Stimulated activated CD4-positive, alpha-beta T cell treated with anti-CD3 and anti-CD28 coated beads, Interleukin-4, amount 100 ng/mL, for 24 hours (primary cell): ENCODE measurements at places on chromosomes 3 and 15.

GRCh38 chr3:179348325-179349013 is 960 bp downstream of the MFN1 start:
- DNase-seq, result no peak

DNA sequence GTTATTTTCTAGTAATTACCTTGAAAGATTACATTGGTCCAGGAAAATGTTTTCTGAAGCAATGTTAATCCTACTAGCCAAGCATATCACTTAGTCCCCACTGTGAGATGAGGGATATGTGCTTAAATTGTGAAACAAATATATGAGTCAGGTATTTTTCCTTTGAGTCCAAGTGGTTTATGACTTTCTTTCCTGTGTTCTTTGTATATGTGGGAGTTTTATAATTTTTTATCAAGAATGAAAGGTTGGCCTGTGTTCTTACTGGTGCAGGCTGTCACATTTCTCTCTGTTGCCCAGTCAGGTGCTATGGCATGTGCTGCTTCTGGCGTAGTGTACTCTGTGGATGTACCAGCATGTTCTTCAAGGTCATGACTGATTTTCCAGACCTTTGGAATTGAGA is 147.4 kb downstream of the CMSS1 start:
- DNase-seq, result no peak

DNA sequence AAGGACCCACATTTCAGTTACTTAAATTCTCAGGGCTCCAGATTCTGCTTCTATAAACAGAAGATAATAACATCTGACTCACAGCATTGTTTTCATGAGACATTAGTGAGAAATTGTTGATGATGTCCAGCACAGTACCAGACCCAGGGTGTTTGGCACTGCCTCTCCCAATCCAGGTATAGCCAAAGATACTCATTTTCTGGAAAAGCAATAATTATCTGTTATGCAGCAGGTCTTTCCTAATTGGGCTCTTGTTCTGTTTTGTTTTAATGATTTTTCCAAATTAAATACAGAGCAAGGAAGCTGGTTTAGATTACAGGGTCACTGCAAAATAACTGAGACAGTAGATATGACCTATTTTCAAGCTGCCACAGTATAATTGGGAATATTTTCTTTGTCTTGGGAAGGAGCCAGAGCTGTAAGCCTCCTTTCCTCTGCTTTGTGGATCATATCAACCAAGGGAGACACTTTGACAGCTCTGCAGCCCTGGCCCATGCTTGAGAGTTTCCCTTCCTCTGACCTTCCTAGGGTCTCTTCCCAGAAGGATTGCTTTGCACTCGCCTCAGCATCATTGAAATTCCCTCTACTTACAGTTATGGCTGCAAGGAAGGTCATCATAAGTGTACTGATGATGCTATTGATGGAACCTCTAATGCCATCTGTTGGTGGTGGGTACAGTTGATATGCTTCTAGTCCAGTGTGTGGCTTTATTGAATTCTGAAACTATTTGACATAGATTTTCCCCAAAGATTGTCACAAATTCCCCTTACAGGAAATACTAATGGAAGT is 522.4 kb upstream of the ADAMTS9 start:
- DNase-seq, result no peak

- DNase-seq, result no peak
Measured at GRCh38 chr3:141960731-141961130, 84.3 kb downstream of the ATP1B3 start.

GRCh38 chr3:15107075-15107947 is 8.4 kb upstream of the RBSN start:
- no peak for DNase-seq

GRCh38 chr15:86595741-86596140 is 516.1 kb downstream of the AGBL1 start:
- DNase-seq, result no peak

DNA sequence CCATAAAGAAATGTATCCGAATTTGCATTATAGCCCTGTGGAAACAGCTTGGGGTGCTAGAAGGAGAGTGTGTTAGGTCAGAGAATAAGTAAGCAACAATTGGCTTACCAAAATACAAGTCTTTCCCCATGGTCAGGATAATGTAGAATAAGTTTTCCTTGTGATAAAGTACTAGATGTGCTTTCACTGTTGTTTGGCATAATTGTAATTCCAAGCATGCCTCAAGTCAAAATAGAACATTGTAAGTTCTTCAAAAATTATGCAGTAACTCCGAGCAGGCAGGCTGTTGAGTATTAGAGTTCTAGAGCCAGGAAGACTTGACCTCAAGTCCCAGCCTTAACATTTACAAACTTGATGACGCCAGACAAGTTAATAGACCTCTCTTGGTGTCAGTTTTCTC is 242.0 kb downstream of the TUSC7 start:
- no peak for DNase-seq

DNA sequence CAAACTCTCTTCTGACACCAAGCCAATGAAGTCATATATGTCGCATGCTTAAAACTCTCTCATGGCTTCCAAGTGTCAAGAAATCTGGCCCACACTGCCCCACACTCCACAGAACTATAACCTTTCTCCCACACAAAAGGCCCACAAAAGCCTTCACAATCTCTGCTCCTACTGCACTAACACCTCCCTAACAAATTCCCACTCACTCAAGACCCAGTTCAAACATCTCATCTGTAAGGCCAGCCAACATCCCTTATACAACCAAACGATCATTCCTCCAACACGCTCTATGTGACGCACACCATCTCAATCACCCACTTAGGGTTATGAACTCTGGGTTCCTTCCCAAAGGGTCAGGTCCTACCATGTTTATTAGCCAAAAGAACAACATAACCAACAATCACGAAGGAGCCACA is 13.5 kb downstream of the TBC1D2B start:
- no peak for DNase-seq

DNA sequence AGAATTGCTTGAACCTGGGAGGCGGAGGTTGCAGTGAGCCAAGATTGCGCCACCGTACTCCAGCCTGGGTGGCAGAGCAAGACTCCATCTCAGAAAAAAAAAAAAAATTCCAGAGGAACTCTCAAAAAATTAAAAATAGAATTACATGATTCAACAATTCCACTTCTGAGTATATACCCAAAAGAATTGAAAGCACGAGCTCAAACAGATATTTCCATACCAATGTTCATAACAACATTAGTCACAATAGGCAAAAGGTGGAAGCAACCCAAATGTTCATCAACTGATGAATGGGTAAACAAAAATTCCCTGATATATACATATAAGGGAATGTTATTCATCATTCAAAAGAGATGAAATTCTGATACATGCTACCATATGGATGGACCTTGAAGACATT is 16.9 kb upstream of the MORF4L1 start:
- no peak for DNase-seq

DNA sequence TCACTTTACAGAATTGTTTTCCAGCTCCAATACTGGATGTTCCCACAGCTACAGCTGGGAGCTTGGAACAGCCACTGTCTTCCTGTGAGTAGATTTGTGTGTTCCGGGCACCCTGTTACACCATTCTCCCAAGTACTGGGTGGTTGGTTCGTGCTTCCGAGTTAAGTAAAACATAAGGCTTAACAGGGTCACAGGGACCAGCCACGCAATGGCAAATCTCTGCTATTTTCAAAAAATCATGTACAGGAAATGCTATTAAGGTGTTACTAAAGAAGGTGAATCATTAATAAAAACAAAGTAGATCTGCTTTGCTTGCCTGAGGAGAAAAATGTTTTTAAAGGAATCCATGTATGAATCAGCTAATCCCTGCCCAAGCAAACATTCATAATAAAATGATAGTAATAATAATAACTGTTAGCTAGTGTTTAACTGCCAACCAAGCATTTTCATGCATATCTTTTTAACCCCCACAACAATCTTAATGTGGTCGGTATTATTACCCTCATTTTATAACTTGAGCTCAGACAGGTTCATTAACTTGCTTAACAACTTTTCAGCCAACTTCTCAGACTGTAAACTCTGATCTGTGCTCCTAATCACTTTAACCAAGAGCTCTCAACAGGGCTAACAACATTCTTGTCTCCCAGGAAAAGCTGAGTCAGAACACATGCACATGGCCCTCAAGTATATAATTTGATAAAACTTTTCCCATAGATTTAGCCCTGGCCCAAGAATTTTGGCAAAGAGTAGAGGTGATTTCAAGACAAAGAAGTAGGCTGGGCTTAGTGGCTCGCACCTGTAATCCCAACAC is 2.7 kb upstream of the C2CD4A start:
- DNase-seq, result no peak

DNA sequence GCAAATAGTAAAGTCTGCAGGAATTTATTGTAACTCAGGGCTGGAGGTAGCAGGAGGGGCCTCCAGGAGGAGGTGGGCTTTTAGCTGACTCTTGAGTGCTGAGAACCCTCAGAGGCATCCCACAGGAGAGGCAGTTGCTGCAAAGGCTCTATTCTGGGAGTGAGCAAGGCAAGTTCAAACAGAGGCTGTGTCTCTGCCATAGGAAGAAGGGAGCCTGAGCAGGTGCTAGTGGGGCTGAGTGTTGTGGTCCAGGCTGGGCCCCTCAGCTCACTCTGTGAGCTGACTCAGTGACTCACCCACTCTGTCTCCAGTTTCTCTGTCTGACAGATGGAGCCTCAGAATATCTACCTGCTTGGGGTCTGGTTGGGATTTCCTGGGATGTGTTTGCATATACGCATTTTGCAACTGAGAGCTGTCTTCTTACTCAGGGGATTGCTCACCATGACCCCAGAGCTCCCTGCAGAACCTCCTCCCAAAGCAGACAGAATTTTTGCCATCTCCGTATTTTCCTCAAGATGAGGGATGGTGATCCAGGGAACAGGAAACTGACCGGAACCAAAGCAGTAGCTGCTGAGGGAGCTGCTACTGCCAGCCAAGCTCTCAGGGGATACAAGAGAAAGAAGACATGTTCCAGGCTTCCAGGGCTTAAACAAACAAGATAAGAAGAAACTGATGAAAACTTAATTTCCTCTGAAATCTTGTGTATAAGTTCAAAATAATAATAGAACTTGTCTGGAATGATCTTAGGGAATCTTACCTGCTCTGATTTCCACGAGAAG is 13.6 kb upstream of the NOX5 start:
- DNase-seq, result no peak

GRCh38 chr15:76191539-76192244 is 119.6 kb downstream of the ETFA start:
- DNase-seq, result no peak

DNA sequence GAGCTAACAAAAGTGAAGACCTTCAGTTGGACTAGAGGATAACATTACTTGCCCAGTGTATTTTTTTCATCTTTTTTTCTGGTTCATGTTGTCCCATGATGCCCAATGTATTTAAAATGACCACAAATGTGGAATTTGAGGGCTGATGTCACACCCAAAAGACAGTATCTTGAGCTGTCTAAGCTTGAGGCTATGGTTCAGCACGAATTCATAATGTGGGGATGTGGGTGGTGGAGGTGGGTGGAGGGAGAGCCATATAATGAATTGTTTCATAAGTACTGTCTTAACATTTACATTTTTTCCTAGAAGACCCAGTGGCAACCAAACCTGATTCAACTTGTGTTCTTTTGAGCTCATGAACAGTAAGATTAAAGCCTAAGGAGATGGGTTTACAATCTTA is 37.5 kb downstream of the CHAC1 start:
- DNase-seq, result peak; percentile 13

GRCh38 chr15:66252685-66253417 is 699 bp downstream of the MEGF11 start:
- no peak for DNase-seq

- no peak for DNase-seq
Measured at GRCh38 chr3:124275412-124275811, 283.5 kb upstream of the ROPN1 start.

GRCh38 chr3:8635631-8636030 is 9.0 kb downstream of the SSUH2 start:
- DNase-seq, result no peak

DNA sequence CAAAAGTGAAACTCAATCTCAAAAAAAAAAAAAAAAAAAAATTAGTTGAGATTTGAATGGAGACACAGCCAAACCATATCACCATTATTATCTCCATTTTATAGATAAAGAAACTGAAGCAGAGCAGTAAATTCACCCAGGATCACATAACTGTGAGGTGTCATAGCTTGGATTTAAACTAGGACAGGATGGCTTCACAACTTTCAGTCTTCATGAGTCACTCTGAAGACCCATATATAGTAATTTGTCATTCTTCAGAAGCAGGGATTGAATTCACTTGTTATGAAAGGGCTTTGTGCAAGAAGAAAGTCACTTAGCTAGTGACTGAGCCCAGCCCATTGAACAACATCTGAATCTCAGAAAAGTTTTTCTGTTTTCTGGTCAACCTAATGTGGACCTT is 60.5 kb upstream of the LRIG1 start:
- no peak for DNase-seq

DNA sequence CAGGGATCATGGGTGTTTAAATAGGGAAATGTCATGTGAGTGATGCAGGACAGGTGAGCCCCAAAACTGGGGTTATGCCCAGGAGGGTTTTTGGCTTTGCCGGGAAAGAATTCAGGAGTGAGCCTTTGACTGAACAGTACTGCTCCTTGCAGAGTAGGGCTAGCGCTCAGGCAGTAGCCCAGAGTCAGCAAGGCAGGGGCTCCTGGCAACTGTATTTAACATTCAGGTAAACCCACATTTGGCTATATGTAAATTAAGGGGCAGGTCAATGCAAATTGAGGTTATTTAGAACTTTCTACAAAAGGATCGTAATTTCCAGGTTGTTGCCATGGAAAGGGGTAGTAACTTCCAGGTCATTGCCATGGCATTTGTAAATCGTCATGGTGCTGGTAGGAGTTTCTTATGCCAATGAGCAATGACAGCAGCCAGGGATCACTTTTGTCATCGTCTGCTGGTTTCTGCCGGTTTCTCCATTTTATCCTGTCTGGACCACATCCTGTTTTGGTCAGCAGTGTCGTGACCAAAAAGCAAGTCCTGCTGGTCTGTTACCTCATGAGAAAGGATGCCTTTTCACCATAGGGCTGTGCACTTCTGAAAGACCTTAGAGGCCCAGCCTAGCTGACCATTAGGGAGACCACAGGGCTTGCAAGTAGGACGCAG is 24.3 kb downstream of the MTHFS start:
- peak; percentile 23 for DNase-seq

GRCh38 chr3:123773681-123774431 is 110.3 kb downstream of the MYLK start:
- DNase-seq, result no peak

DNA sequence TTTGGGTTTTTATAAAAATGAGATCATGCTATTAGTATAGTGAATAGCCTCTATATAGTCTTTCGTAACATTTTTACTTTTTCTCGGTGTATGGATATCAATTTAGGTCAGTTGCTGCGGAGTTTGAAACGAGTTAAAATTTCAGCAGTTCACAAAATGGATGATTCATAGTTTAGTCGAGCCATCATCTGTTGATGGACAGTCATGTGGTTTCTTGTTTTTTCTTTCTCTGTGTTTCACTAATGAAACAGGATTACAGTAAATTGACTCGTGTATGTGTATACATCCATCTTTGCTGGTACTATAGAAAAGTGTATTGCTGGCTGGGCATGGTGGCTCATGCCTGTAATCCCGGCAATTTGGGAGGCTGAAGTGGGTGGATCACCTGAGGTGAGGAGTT is 106.8 kb downstream of the IGF1R start:
- no peak for DNase-seq
